BJ (cell line): ENCODE measurements at places on chromosomes 3 and 15.
A peak's percentile ranks its signal among the peaks of the same experiment; 100 is the strongest.

GRCh38 chr3:127732879-127733350, 60.2 kb downstream of the ABTB1 start:
- no peak for DNase-seq

- no peak for DNase-seq
These were observed 2.7 kb upstream of the WNT5A start for GRCh38 chr3:55489798-55490132.

GRCh38 chr3:59895972-59896371, 846.1 kb upstream of the CFAP20DC start:
- no peak for DNase-seq

- DNase-seq: no peak
These were observed 207.1 kb downstream of the UACA start for GRCh38 chr15:70556151-70556741.

- DNase-seq: no peak
These were observed 161.2 kb upstream of the NECTIN3 start for GRCh38 chr3:110910346-110910955.

GRCh38 chr3:162719684-162720341, 1223.2 kb downstream of the OTOL1 start:
- peak; percentile 60 for DNase-seq

DNA sequence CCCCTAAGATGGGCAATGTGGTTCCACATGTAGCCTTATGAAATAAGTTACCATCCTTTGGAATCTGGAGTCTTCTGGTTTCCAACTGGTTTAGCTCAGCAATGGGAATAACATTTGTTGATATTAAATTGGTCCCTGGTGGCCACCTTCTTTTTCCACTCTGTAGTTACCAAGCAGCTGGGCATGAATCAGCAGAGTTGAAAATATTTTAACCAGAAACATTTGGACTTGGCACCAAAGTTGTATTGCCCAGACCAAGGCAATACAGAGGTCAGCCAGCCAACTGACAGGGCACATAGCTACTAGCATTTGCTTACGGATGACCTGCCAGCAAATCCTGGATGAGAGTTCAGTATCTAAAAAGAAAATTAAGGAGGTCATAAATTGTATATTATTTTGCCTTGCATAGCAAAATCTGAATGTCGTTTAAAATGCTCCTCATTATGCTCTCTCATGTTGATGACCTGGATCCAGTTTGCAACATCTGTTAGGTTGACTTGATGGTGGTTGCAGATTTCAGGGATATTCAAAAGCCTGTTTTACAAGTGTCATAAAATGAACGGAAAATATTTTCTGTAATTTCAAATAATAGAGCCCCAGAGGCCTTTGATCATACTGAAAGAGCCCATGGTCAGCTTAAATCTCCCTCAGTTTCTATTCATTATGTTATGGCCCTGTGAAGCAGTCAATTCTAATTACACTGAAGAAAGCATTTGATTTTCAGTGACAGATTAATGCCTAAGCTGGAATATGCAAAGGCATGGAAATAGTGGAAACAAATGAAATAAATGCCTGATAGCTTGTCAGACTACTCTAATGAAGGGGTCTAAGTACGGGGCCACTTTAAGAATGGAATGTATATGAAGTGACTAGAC, 54.6 kb downstream of the PPM1L start:
- DNase-seq: no peak

- DNase-seq: no peak
These were observed 1.4 kb downstream of the FEZF2 start for GRCh38 chr3:62371720-62372591.

- DNase-seq: no peak
These were observed 75.7 kb downstream of the GAP43 start for GRCh38 chr3:115698851-115699591.
